ENCODE measurements at places on chromosomes 3 and 15.

- no peak for DNase-seq
Measured at GRCh38 chr15:76138436-76138835, 78.7 kb downstream of the TMEM266 start.

- DNase-seq: no peak
Measured at GRCh38 chr3:101163554-101163953, 156.8 kb downstream of the IMPG2 start.

- no peak for DNase-seq
Measured at GRCh38 chr15:99582508-99582960, 16.8 kb downstream of the MEF2A start.

DNA sequence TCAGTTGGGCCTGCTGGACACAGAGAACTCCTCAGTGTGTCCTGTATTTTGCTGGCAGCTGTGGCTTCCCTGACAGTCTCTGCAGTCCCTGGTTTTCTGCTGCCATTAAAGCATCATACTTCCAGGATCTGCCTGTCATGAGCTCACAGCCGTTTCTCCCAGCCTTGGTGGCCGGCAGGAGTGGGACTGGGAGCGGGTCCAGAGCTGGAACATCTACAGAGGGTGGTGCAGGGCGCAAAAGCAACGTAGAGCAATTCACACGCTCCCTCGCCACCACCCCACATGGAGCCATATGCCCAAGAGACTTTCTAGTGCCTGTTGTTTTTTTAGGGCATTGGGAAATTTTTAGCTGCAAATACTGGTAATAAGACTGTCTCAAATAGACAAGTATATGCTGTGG lies 33.6 kb downstream of the ABTB1 start:
- no peak for DNase-seq

GRCh38 chr15:53530761-53531160 lies 228.7 kb downstream of the WDR72 start:
- DNase-seq: no peak

DNA sequence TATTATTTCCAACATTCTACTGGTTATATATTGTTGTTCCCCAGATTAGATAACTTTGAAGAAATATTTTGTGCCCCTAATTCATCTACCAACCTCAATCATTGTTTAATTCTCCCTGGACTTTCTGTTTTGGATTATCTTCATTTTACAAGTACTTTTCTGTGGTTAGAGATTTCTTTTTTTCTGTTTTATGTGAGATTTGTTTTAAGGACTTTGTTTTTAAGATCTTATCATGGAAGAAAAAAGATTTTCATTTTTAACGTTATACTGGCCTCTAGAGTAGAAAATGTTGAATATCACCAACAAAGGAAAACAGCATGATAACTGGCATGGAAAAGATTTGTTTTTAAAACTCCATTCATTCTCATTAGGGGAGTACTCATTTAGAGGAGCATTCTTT lies 210.9 kb upstream of the KCNMB2 start:
- peak; percentile 75 for DNase-seq

GRCh38 chr3:45311327-45311726 lies 77.0 kb upstream of the LARS2 start:
- no peak for DNase-seq

DNA sequence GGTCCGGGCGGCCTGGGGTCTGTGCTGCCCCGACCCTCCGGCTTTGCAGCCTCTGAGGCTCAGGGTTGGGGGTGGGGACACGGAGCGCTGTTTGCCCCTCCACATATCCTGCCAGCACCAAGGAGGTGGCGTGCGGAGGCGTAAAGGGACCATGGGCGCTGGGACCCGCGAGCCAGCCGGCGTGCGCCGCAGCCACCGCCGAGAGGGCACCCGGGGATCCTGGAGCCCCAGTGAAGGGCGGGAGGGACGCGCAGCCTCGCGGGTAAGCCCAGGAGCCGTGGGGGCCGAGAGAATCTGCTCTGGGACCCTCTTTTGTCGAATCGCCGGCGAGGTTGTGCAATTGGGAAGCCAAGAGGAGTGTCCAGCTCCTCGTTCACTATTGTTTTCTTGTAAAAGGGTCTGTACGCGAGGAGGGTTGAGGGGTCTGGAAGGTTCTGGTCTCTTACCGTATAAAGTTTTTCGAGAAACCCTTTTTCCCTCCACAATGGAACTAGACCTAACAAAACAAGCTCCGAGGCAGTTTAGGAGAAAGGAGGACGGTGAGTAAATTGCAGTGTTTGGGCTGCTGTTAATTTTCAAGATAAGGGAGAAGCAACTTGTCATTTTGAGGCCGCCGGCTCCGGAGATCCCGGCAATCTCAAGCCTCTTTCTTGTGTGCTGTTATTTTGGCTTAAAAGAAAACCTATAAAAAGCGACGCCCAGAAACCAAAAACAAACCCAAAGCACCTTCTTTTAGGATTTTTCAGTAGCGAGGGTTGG lies 29.9 kb upstream of the ST3GAL6 start:
- DNase-seq: peak; percentile 30

DNA sequence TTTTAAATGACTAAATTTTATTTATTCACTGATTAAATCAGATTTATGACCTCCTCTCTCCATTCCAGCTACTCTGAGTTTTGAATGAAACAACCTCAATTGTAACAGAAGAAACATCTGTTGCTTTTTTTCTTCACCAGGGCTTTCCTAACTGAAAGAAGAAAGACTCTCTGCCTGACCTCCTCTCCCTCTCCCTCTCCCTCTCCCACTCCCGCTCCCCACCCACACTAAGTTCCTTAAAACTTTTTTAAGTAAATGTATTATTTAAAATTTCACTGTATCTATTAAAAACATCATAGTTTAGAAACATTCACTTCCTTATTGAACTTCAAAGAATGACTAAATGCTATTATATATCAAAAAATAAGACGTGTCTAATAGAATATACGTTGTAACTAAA lies 122.0 kb downstream of the TFDP2 start:
- peak; percentile 18 for DNase-seq

GRCh38 chr3:10744098-10744465 lies 71.9 kb upstream of the SLC6A11 start:
- no peak for DNase-seq

GRCh38 chr15:34188711-34189110 lies 21.2 kb downstream of the KATNBL1 start:
- DNase-seq: no peak

GRCh38 chr3:43185274-43185982 lies 79.5 kb upstream of the POMGNT2 start:
- DNase-seq: peak; percentile 2

- DNase-seq: peak; percentile 93
Measured at GRCh38 chr15:69305204-69305931, 6.7 kb downstream of the PAQR5 start.
